Heart right ventricle (tissue), 16 donors: ENCODE measurements at places on chromosomes 7 and 10. TPM values are rescaled to one million over a fixed set of nuclear protein-coding genes. Genes with fewer than 3 reads are reported as not detected.

Gene VAX1
- polyA plus RNA-seq = not detected

Gene CPXM2
- polyA plus RNA-seq = 2.0 TPM

Gene SLC26A3
- polyA plus RNA-seq = not detected

Gene TET1
- 0.29 TPM for polyA plus RNA-seq

Gene ANKRD7
- polyA plus RNA-seq = 0.07 TPM

Gene EPDR1
- polyA plus RNA-seq = 7.8 TPM

Gene RABGEF1
- polyA plus RNA-seq = 7.2 TPM

- no peak for DNase-seq
Measured at GRCh38 chr7:88183051-88183450, 36.8 kb downstream of the SRI start.

GRCh38 chr7:46468753-46469356 is 547.8 kb upstream of the IGFBP3 start:
- DNase-seq = no peak

- no peak for DNase-seq
Measured at GRCh38 chr10:86968994-86969355, 693 bp downstream of the ADIRF start.

- no peak for DNase-seq
Measured at GRCh38 chr7:75646571-75647102, 92.1 kb downstream of the HIP1 start.

- no peak for DNase-seq
Measured at GRCh38 chr7:48053736-48054135, 18.4 kb downstream of the C7orf57 start.

- no peak for DNase-seq
Measured at GRCh38 chr7:8365499-8366110, 67.8 kb upstream of the NXPH1 start.

DNA sequence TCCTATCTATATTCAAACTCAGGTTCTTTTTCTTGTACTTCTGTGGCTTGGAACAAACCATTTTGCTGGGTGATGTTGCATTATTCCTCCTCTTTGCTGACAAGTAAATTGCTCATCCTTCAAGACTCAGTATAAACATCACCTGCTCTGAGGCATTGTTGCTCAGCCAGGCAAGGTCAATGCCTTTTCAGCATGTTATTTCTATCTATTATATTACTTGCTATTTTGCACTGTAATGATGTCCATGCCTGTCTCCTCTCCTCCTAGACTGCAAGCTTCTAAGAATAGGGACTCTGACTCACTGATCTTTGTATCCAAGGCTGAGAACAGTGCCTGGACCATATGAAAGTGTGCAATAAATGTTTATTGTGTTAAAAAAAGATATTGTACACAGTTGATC is 293.8 kb downstream of the RNLS start:
- no peak for DNase-seq
